NCI-H1436 treated with DMSO at 0.1 percent for 48 hours (cell line): ENCODE measurements at places on chromosomes 7 and 10.

DNA sequence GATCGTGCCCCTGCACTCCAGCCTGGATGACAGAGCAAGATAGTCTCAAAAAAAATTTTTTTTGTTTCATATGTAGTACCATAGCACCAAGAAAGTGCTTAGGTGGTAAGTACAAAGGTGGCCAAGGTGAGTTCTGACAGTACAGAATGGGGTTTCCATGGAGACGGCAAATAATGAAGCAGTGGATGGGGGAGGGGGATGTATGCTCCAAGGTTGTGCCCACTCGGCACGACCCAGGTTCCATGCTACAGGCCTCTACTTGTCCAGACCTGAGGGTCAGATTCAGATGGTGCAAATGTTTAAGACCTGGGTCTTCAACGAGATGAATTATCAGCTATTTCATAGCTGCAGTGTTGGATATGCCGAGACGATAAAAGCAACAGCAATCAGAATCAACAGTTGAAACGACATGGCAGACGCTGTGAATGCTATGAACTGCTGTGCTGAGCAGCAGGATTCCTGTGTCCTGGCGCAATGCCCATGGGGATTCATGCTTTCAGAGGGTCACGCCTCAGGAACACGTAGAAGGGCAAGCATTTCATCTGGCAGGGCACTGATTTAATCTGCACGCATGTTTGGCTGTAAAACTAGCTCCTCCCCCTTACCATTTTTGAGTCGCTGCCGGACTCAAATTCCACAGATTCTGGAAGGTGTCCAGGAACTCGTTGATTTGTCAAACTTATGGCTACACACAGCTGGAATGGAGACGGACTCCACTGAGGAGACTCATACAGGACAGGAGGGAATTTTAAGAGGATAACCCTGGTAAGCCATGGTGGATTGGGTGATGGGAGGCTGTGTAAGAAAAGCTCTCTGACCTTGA, 256.5 kb downstream of the FRMD4A start:
- no peak for DNase-seq

DNA sequence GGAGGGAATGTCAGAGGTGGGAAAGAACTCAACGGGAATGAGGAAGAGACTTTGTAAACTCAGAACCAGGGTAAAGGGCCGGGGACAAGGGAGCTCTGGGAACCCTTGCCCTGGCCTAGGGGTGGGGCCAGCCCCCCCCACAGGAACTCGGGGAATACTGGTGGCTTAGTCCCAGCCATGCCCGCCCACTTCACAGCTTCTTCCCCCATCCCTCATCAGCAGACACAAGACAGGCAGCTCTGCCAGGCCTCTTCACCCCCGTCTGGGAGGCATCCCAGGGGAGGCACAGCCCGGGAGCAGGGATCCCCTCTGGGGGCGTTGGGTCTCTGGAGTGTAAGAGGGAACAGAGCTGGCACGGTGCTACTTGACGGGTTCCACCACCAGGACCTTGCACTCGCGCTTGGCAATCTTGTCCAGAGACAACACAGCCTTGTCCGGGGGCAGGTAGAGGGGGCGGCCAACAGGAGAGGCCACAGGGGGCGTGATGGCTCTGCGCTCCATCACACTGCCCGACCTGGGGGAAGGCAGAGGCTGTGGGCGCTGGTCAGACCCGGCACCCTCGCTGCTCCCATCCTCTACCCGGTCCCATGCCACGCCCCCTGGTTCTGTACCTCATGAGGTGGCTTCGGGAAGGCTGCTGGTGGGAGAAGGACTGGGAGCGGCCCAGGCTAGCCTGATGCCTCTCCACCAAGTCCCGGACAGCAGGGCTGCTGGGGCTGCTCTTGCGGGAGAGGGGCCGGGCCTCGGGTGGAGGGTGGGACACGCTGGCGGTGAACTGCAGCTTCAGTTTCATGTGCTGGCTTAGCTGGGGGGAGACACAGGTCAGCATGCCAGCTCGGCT, 3.7 kb downstream of the TRAPPC14 start:
- no peak for DNase-seq

GRCh38 chr7:124460056-124460450, 305.5 kb downstream of the GPR37 start:
- DNase-seq, result no peak

GRCh38 chr7:152382244-152382643, 53.6 kb downstream of the KMT2C start:
- no peak for DNase-seq

GRCh38 chr7:366161-366803, 76.3 kb downstream of the FOXL3 start:
- no peak for DNase-seq

DNA sequence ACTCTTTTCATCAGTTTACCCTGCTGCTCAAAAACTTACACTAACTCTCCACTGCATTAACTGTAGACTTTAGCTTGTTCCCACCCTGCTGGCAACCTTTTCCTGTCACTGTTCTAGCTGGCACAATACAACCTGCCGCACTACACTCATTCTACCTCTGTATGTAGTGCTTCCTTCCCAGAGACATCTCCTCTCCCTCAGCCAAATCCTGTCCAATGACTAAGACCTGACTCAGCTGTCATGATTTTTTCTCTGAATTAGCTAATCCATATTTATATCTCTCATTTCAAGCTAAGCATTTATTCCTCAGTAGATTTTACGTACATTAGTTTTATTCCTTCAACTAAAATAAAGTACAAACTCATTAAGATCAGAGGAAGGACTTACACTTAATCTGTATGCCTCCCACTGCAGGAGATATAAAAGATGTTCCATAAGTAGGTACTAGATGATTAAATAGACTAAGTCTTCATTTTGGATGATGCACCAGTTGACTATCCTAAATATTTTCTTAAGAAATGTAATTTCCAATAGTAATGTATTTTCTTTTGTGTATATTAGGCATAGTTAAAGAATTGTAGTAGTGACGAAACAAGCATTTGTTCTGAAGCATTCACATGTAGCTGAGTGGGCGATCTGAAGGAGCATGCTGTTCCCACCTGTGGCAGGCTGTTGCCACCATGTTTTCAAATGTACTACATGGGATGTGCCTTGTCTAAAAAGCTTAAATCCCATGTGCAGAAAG, 189.1 kb downstream of the SKAP2 start:
- no peak for DNase-seq

- no peak for DNase-seq
Observed at GRCh38 chr7:83835424-83835823, 186.5 kb upstream of the SEMA3E start.

DNA sequence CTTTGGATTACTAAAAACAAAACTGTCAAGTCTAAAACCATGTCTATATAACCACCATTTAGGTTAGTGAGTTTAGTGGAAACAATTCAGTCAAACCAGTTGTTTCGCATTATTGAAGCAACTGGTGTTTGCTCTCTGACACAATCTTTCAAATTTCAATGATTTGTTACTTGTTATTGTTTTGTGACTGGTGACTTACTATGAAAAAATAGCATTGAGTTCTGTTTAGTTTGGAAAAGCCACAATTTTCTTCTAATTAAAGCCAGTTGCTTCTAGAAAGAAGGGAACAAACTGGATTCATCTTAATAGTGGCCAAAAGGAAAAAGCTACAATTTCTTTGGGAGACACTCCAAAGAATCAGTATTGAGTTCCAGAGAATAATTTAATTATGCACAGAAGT, 30.4 kb downstream of the LAMB4 start:
- no peak for DNase-seq

DNA sequence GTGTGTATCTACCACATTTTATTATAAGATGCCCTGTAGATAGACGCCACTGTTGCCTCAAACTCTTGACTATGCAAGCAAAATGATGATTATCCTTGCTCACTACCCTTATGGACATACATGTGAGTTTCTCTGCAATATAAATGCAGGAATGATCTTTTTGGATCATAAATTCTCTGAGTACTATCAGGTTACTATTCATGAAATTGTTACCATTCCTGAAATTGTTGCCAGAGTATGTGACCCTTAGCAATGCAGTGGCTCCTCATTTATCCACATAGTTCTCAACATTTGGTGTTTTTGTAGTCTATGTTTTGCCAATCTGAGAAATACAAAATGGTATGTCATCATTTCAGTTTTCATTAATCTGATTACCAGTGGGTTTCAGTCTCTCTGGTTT, 166.2 kb upstream of the FAM3C start:
- DNase-seq, result no peak

DNA sequence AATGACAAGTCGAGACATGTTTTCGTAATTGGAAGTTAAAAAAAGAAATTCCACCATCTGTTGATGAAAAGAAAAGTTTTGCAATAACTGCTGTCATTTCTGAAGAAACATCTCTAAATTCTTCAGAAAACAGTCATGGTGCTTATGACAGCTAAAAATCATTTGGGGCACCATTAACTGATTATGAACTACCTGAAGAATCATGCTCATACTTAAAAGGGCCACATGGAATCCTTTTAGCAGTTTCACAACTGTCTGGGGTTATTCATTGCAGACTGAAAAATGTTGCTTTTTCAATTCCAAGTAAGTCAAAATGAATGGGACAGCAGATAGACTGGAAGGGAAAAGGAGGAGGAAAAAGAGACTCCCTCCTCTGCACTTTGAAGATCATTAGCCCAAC, 134.2 kb downstream of the CHN2 start:
- no peak for DNase-seq

DNA sequence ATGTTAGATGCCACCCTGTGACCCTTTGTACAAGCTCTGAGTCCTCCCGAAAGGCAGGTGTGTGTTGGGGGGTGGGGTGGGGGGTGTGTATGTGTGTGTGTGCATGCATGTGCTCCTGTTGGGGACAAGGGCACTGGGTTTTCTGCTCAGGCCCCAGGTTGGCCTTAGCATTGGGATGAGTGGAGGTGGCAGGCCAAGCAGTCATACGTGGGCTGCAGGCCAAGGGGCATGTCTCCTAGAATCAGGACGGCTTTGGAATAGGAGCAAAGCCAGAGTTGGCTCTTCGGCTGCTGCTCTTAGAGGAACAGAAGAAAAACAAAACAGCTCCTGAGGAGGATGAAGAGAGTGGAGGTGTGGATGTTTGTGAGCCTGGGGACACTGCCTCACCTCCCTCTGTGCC, 26.0 kb downstream of the HSPA12A start:
- no peak for DNase-seq

DNA sequence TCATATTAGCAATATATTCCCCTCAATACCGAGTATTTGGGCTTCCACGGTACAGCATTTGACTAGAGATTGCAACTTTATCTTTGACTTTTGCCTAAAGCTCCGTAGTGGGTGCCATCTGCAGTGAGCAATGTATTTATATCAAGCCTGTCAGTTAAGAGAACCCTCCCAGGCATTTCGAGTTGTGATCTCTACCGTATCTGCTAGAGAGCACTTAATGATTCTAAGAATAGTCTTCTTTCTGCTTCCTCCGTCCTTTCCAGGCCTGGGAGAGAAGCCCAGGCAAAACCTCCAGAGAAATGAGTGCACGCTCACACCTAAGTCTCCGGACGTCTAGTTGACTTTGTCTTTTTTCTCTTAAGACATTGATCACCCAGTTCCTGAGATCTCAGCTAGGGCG, 210.6 kb downstream of the KLF6 start:
- DNase-seq, result no peak

DNA sequence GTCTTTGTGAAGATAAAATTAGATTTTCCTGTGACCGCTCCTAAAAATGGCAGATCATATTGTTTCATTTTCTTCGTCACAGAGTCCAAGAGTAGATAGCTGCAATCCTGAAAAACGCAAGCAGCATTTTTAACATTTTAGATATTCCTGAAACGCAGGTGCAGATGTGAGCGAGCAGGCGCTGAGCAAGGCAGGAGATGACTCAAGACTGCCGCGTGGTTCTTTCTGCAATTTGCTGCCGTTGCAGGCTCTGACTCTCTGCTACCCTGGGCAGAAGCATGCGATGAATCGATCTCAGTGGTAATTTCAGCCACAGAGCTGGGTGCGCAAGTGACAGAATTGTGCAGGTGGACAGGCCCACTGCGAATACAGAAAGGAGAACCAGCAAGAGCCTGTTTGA, 331.9 kb downstream of the ACTR3B start:
- no peak for DNase-seq

GRCh38 chr7:106620676-106621075, 40.3 kb downstream of the CCDC71L start:
- no peak for DNase-seq

DNA sequence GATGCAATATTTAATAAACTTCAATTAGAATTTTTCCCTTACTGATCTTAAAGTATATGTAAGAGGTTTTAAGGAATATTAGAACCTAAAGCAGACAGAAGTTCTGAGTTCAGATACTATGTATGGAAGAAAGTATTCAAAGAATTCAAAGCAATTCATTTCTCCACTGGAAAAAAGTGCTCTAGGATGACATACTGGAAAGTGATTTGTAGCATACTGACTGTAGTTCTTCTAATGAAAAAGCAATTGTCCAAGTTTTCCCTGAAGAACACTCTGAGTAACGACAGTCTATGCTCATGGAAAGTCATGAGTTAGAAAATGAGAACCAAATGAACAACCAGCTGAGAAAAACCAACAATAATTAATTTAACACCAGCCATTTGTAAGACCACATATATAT, 180.8 kb upstream of the SLC26A5 start:
- DNase-seq, result no peak

- no peak for DNase-seq
Observed at GRCh38 chr10:70679498-70679897, 7.2 kb downstream of the ADAMTS14 start.
